ENCODE measurements at places on chromosomes 6 and 20.

DNA sequence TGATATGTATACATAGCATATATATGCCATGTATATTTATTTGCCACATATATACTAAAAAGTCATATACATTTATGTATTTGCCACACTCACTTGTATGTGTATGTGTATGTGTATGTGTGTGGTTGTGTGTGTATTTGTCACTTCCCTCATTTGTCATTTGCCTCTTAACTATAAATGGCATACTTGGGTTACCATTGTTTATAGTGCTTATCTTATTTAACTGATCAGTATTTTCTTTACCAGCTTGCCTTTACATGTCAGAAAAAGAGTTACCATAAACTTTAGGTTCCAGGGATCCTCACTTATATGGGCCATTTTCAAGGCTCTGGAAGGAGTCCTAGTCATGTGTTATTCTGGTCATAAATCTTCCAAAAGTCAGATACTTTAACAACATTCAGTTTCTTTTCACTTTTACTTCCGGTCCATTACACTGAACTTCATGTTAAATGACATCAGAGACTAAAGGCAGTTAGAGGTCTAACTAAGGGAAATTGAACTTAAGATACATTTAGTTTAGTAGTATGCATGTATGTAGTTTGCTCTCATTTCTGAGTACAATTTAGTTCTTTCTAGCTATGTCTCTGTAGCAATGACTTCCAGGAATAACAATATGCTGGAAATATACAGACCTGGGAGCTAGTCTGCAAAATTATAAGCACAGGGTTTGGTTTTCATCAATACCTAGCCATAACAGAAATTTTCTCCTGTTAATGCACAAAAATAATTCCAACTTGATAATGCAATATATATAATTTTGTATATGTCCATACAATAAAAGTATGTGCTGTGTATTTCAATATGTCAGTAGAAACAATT, 33.7 kb upstream of the HIVEP1 start:
- no peak for DNase-seq

DNA sequence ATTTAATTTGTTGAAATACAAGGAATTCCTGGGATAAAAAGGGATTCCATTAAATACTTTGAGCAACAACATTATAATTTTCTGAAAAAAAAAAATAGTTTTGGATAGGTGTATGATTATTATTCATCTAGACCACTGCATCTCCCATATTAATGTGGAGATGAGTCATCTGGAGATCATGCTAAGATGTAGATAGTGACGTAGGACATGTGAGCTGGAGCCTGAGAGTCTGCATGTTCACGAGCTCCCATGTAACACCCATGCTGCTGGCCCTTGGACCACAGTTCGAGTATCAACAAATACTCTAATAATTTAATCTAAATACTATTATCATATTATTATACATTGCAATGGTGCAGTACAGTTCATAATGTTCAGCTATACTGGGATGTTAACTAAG, 91.6 kb downstream of the EPM2A start:
- no peak for DNase-seq

GRCh38 chr6:105545228-105545920, 142.5 kb upstream of the PREP start:
- no peak for DNase-seq

GRCh38 chr6:109304284-109305015, 77.8 kb downstream of the CD164 start:
- no peak for DNase-seq

- DNase-seq, result no peak
Measured at GRCh38 chr20:61594198-61594597, 342.1 kb downstream of the CDH4 start.

DNA sequence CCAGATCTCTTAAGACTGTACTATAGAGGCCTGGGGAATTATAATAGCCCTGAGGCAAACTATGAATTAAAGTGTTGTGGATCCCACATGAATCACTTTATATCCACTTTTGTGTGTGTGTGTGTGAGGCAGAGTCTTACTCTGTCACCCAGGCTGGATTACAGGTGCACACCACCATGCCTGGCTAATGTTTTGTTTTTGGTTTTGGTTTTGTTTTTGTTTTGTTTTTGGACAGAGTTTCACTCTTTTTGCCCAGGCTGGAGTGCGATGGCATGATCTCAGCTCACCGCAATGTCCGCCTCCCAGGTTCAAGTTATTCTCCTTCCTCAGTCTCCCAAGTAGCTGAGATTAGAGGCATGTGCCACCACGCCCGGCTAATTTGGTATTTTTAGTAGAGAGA, 32.2 kb upstream of the MICB start:
- no peak for DNase-seq

DNA sequence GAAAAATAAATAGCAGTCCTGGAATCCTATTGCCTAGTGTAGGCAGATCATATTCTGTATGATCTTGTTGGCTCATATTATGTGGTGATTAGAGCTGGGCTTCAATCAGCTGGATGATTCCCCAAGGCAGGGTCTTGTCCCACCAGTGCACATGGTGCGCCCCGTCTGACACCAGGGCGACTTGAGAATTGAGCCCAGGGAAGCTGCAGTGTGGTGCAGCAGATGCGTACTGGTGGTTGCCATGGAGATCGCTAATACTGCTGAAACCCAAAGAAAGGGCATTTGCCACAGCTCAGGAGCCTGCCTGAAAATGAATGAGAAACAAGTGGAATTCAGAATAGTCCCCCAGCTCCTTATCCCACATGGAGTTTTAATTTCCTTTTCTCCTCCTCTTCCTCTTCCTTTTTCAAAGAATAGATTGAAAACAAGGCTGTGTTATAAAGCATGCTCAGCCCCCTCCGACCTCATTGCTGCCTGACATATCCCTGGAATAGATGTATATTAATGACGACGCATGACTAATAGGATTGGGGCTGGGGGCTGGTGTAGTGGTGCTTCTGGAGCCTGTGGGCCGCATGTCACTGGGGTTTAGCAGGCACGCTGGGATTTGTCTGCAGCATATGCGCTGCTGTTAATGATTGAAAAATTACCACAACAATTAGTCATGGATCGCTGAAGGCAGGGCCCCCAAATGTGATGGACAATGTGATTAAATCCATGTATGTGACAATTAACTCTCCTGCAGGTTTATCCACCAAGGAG, 210.5 kb downstream of the FARS2 start:
- peak; percentile 30 for DNase-seq

DNA sequence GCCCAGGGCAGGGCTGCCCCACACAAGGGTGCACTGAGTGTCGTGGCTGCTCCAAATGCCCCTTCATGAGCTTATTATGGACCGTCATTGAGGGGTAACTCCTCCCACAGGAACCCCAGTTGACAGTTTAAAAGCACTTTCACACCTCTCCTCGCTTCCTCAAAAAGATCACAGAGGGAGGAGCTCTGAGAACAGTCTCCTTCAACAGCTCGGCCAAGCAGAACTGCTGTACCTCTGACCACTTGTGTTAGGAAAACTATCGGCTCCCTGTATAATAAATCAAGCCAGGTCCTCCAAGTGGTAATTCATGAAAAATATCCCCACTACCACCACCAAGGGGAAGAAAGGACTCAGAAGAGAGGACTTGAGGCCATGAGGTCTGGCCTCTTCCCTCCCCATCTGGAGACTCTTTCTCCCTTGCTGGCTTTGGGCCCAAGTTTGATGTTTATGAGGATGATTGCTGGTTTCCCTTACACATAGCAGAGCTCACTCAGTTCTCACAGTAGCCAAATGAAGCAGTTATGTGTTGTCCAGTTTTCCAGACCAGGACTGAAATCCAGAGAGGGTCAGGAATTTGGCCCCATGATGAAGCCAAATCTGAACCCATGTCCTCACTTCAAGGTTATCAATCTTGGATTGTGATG, 8.7 kb downstream of the SNX21 start:
- no peak for DNase-seq

GRCh38 chr6:109224107-109224875, 129.0 kb downstream of the CEP57L1 start:
- no peak for DNase-seq

GRCh38 chr6:33197431-33198048, 2.9 kb downstream of the RXRB start:
- peak; percentile 40 for DNase-seq

DNA sequence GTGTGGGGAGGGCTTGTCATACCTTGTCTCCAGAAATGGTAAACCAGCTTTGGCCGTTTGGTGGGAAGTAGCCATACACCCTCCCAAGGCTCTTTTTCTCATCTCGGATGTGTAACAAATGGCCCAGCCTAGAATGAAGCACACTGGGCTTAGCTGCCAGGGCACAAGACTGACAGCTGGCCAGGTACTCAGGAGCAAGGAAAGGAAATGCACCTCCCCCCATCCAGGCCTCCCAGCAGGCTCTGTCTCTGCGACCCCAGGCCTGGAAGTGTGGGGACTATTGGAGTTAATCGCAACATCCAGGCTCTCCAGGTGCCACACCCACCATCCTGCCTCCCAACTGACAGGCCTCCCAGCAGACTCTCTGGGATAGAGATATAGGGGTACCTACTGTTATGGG, 43.0 kb downstream of the MRS2 start:
- no peak for DNase-seq

- no peak for DNase-seq
Measured at GRCh38 chr6:157443066-157443800, 62.2 kb downstream of the ZDHHC14 start.

DNA sequence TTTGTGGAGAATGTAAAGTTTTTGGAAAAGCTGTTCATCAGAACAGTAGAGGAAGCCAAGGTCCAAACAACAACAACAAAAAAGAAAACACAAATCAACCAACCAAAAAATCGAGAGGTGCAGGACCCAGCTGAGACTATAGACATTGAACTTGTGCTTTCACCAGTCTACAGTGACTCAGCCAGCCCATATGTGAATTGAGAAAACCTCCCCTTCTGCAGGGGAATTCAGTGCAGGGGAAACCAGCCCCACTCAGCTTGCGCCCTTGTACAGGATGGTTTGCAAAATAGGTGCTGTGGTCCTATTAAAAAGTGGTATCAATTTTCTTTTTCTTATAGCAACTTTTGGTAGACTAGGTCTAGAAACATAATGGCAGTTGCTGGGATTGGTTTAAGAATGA, 21.3 kb downstream of the MLIP start:
- DNase-seq, result no peak

GRCh38 chr6:125844989-125845388, 54.2 kb downstream of the NCOA7 start:
- DNase-seq, result no peak

GRCh38 chr20:63071541-63072181, 64.9 kb upstream of the BHLHE23 start:
- peak; percentile 65 for DNase-seq

- no peak for DNase-seq
Measured at GRCh38 chr6:15297895-15298590, 52.2 kb downstream of the JARID2 start.

- no peak for DNase-seq
Measured at GRCh38 chr6:128071212-128071611, 170.4 kb upstream of the THEMIS start.

DNA sequence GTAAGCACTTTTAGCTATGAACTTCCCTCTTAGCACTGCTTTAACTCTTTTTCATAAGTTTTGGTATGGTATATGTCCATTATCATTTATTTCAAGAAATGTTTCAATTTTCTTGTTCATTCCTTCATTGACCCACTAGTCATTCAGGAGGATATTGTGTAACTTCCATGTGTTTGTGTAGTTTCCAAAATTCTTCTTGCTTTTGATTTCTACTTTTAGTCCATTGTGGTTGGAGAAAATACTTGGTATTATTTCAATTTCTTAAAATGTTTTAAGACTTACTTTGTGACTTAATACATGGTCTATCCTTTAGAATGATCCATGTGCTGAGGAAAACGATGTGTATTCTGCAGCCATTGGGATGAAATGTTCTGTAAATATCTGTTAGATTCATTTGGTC, 176.5 kb downstream of the CENPW start:
- DNase-seq, result no peak

DNA sequence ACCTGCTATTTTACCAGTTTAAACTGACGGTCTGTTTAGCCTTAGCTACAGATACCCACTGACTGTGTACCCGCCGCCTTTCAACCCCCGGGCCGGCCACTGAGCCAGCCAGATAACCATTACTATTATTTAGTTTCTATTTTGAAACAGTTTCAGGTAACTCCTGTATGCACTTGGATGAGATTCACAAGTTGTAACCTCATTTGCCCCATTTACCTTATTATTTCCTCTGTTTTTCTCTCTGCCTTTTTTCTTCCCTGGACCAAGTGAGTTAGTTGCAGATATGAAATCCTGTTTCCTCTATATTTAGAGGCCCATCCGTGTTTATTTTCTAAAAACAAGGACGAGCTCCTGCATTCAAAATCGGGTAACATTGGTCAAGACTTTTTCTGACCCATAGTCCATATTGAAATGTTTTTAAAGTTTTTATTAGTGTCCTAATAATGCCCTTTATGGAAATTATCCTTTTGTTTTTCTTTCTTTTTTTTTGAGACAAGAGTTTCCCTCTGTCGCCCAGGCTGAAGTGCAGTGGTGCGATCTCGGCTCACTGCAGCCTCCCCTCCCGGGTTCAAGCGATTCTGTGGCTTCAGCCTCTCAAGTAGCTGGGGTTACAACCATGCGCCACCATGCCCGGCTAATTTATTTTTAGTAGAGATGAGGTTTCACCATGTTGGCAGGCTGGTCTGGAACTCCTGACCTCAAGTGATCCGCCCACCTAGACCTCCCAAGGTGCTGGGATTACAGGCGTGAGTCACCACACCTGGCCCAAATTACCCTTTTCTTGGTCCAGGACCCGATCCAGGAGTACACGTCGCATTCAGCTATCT, 767 bp downstream of the AP5S1 start:
- DNase-seq, result no peak

DNA sequence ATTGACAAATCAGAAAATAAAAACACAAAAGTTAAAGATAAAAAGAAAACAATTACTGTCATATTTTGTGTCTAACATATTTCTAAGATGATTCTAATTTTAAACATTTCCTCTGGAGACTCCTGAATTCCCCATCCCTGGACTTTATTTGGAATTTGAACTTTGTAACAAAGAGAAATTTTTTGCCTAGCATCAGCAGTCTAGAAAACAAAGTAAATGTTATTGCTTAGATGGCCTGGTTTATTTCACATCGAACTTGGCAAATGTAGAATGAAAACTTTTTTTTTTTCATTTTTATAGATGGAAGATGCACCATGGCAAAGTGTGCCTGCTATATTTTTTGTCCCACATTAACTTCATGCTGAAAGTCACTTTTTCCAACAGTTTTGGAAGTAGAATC, 159.1 kb downstream of the TBX18 start:
- DNase-seq, result no peak

DNA sequence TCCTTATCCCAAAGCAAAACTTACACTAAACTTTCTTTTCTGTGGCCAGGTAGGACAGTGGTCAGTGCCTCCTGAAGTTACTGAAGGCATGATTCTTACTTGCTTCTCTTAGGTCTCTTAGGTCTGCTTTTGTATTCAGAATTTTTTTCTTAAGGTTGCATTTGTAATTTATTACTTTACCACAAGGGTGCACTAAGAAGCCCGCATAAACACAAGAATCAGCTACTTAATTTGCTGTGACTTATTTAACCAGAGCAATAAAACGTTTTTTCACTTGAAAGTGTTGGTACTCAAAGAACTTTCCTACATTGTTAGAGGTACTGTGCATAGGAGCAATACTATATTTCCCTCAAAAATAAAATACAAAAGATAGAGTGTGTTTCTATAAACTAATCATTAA, 75.4 kb upstream of the LAMA2 start:
- no peak for DNase-seq

- peak; percentile 47 for DNase-seq
Measured at GRCh38 chr6:44431118-44431725, 43.7 kb downstream of the CDC5L start.

- peak; percentile 9 for DNase-seq
Measured at GRCh38 chr6:116779573-116780164, 14.2 kb upstream of the FAM162B start.

GRCh38 chr6:119442776-119443184, 93.2 kb upstream of the MAN1A1 start:
- DNase-seq, result no peak

GRCh38 chr20:57756213-57756612, 46.4 kb upstream of the PMEPA1 start:
- DNase-seq, result no peak

All from nephron progenitor cell (in vitro differentiated cells).